ENCODE measurements at places on chromosomes 5 and 9. TPM values are rescaled to one million over a fixed set of nuclear protein-coding genes. Genes with fewer than 3 reads are reported as not detected.
A peak's percentile ranks its signal among the peaks of the same experiment; 100 is the strongest.

DNA sequence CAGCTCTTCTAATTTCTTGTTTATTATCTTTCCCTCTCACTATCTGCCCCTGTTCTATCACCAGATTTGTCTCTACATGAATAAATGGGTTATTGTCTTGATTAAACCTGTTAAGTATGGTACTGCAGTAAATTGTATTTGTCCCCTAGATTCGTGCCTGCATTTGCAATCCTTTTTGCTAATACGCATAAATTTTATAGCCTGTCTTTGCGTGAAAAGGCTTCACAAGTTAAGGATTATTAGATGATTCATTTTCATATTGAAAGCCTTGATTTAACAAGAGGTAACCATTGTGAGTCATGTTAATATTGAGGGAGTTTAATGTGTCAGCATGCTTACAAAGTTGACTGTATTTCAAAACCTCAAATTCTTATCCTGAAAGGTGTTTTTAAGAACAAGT, 204.6 kb downstream of the PCSK1 start:
- H3K27me3 ChIP-seq, result no peaks in the 10 kb centered on the region
- H3K4me1 ChIP-seq, result peaks cover 4% of the 10 kb centered on the region
- no peaks in the 10 kb centered on the region for H3K36me3 ChIP-seq
- H3K4me3 ChIP-seq, result no peak overlapping the region
- DNase-seq, result no peak

- DNase-seq, result no peak
- peaks cover 66% of the 10 kb centered on the region for H3K36me3 ChIP-seq
- H3K4me3 ChIP-seq, result no peak overlapping the region
- H3K27ac ChIP-seq, result no peak overlapping the region
- no peaks in the 10 kb centered on the region for H3K27me3 ChIP-seq
- H3K4me1 ChIP-seq, result peaks cover 8% of the 10 kb centered on the region
Measured at GRCh38 chr9:120389867-120390266, 190.1 kb downstream of the CDK5RAP2 start.

- DNase-seq, result peak; percentile 61
- peaks cover 2% of the 10 kb centered on the region for H3K4me1 ChIP-seq
- no peak overlapping the region for H3K4me3 ChIP-seq
- H3K27me3 ChIP-seq, result no peaks in the 10 kb centered on the region
Measured at GRCh38 chr9:13411791-13412190, 132.3 kb upstream of the MPDZ start.

- no peaks in the 10 kb centered on the region for H3K36me3 ChIP-seq
- no peaks in the 10 kb centered on the region for H3K4me1 ChIP-seq
- H3K27ac ChIP-seq, result no peak overlapping the region
- H3K4me3 ChIP-seq, result no peak overlapping the region
- H3K27me3 ChIP-seq, result no peaks in the 10 kb centered on the region
Measured at GRCh38 chr5:53613061-53613460, 52.6 kb downstream of the NDUFS4 start.

- peak overlapping the region; percentile 17 for H3K27ac ChIP-seq
- peaks cover 8% of the 10 kb centered on the region for H3K27me3 ChIP-seq
- H3K36me3 ChIP-seq, result peaks cover 18% of the 10 kb centered on the region
- no peak for DNase-seq
- H3K4me1 ChIP-seq, result peaks cover 43% of the 10 kb centered on the region
- peak overlapping the region; percentile 92 for H3K4me3 ChIP-seq
Measured at GRCh38 chr5:141477815-141478214, 2.0 kb downstream of the PCDHGC3 start.

OTP gene
- total RNA-seq, result not detected

FBP2 gene
- total RNA-seq, result 105 TPM

ENTPD2 gene
- 3.7 TPM for total RNA-seq

Measured in muscle of leg (tissue), 16 donors.